NCI-H187 treated with DMSO at 0.1 percent for 48 hours (cell line): ENCODE measurements at places on chromosomes 16 and 17.

DNA sequence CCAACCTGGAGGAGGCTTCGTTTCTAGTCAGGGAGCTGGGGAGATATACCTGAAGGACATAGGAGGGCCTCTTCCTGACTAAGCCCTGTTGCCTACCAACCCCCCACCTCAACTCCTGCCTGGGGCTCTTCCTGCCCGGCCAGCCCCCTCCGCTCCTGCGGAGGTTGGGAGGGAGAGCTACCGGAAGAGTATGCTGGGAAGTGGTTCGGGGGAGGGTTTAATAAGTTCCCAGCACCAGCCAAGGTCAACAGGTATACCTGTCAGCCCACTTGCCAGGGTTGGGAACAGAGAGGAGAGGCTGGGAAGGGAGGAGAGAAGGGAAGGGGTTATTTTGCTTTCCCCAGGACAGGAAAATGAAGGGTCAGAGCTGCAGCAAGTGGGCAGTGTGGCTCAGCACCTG lies 4.7 kb downstream of the PPP1R1B start:
- DNase-seq: no peak

GRCh38 chr17:62925267-62925836 lies 40.7 kb upstream of the TANC2 start:
- no peak for DNase-seq

- no peak for DNase-seq
Observed at GRCh38 chr16:12152740-12153139, 176.2 kb downstream of the SNX29 start.

- no peak for DNase-seq
Observed at GRCh38 chr16:85947230-85948137, 48.5 kb downstream of the IRF8 start.

GRCh38 chr17:28698253-28698941 lies 13.3 kb downstream of the PROCA1 start:
- DNase-seq: no peak

- DNase-seq: no peak
Observed at GRCh38 chr16:12869698-12870427, 31.5 kb upstream of the SHISA9 start.

GRCh38 chr17:56890906-56891674 lies 22.8 kb downstream of the TRIM25 start:
- DNase-seq: no peak

DNA sequence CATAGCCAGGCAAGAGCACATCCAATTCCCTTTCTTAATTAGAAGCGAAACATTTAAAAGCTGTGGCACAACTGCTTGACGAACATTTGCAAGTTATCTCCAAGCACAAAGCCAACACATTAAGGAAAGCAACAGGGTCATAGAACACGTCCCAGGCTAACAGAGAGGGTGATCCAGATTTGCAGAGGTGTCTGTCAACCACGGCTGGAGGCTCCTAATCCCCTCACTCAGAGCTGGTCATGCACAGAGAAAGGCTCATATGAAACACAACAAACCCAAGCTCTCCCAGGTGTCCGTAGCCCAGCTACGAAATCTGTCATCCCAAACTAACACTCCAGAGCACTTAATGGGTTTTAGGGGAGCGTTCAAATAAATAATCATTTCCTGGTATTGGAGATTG lies 276.1 kb downstream of the SLC39A11 start:
- no peak for DNase-seq

GRCh38 chr17:39676198-39676819 lies 8.1 kb downstream of the PNMT start:
- peak; percentile 43 for DNase-seq

GRCh38 chr17:44995436-44996001 lies 27.4 kb upstream of the C1QL1 start:
- DNase-seq: no peak

GRCh38 chr16:66359811-66360608 lies 6.5 kb upstream of the CDH5 start:
- no peak for DNase-seq

- no peak for DNase-seq
Observed at GRCh38 chr17:81962499-81963441, 1.8 kb upstream of the NOTUM start.
